ENCODE measurements at places on chromosomes 2 and 18. TPM values are rescaled to one million over a fixed set of nuclear protein-coding genes. Genes with fewer than 3 reads are reported as not detected.
A peak's percentile ranks its signal among the peaks of the same experiment; 100 is the strongest.

- no peaks in the 10 kb centered on the region for H3K27me3 ChIP-seq
Measured at GRCh38 chr18:12770469-12771219, 67.8 kb downstream of the PSMG2 start.

Gene GTF3C2
- total RNA-seq: 81.7 TPM

DNA sequence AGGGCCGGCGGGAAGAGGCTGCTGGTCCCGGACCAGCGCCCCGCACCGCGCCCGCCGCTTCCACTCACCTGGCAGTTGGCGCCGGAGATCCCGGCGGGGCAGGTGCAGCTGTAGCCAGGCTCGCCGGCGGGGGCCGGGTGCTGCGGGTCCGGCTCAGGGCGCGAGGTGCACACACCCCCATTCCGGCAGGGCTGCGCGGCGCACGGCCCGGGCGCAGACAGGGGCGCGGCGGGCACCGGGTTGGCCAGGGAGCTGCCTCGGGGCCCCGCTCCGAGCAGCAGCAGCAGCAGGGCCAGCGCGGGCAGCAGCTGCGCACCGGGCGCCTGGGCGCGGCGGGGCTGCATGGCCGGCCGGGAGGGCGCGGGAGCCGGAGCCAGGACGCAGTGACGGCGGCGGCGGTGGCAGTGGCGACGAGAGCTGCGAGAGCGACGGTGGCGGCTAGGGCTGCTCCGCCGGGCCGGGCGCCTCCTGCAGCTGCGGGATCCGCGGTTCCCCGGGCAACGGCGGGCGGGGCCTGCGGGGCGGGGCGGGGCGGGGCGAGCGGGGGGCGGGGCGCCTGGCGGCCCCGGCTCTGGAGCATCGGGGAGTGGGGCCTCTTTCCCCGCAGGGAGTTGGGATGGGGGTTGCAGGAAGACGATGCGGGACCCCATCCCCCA is at the start of gene DNER:
DNER (minus strand) TSS at position 476 of the 656 bp plus-strand sequence; CDS start at position 344, 132 bp downstream.
- no peak within 1 kb of the TSS for H3K27ac ChIP-seq
- peaks cover 8% of the 10 kb centered on the region for H3K4me1 ChIP-seq
- no peak for DNase-seq

Gene RNF152
- 0.13 TPM for total RNA-seq

DNA sequence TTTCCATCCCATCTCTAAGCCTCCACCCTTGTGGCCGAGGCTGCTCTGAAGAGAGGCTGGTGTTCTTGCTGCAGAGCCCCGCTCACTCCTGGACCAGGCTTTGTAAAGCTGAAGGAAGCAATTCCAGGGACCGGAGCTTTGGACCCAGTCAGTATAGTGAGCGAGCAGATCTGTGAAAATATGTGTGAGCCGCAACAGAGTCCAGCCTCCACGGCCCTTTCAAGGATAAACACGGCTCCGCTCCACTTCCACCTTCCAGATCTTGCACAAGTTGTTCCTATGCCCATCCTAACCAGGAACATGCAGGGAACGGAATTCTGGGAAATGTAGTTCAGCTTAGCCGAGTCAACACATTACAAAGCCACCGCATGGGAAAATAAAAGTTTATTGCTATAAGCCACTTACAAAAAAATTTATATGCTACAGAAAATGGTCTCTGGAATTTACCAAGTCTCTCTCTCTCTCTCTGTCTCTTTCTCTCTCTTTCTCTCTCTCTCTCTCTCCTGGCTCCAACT is 151.7 kb upstream of the ZNF521 start:
- no peaks in the 10 kb centered on the region for H3K36me3 ChIP-seq
- no peaks in the 10 kb centered on the region for H3K27me3 ChIP-seq
- no peak for DNase-seq
- no peaks in the 10 kb centered on the region for H3K4me1 ChIP-seq
- H3K27ac ChIP-seq: no peak overlapping the region

DNA sequence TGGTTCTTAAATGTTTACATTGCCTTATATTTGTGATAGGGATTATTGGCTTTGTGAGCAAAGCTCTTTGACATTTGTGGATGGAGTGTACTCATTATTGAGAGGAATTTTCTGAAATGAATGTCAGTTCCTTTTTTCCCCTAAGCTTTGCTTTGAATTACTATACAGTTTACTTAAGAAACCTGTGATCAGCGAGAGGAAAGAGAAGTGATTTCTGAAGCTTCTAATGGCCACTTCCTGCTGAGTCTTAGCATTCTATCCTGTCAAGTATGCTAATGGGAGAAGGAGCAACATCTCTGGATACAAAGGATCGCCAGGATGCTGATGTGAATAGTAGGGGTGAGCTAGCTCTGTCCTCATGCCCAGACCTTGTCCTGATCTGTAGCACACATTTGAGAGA is 47.8 kb upstream of the MGAT5 start:
- H3K4me1 ChIP-seq: peaks cover 34% of the 10 kb centered on the region
- DNase-seq: no peak
- H3K27me3 ChIP-seq: no peaks in the 10 kb centered on the region
- no peaks in the 10 kb centered on the region for H3K36me3 ChIP-seq
- no peak overlapping the region for H3K27ac ChIP-seq
- no peak overlapping the region for H3K4me3 ChIP-seq

DNA sequence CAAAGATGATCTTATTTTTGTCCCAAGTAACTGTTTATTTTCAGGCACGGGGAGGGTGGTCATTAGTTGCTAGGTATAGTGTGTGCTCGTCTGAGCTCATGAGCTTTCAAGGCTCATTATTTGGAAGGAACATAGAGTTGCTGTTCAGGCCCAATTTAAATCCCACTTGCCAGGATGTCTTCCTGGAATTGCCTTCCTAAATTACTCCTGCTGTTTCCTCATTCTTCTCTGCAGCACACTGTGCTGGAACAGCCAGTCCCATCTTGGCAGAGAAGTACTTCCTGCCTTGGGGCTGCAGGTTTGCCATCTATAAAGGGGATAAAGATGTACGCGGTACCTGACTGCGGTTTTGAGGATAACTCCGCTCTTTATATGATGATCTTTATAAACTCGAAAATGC is 37.3 kb downstream of the GREB1 start:
- H3K27ac ChIP-seq: no peak overlapping the region
- no peak for DNase-seq
- no peaks in the 10 kb centered on the region for H3K27me3 ChIP-seq
- no peaks in the 10 kb centered on the region for H3K4me1 ChIP-seq
- no peaks in the 10 kb centered on the region for H3K36me3 ChIP-seq
- H3K4me3 ChIP-seq: no peak overlapping the region

- H3K36me3 ChIP-seq: no peaks in the 10 kb centered on the region
- peak; percentile 58 for DNase-seq
- H3K27me3 ChIP-seq: no peaks in the 10 kb centered on the region
Measured at GRCh38 chr2:241803387-241804325, 5.3 kb upstream of the NEU4 start.

Gene RUFY4
- not detected for total RNA-seq

DNA sequence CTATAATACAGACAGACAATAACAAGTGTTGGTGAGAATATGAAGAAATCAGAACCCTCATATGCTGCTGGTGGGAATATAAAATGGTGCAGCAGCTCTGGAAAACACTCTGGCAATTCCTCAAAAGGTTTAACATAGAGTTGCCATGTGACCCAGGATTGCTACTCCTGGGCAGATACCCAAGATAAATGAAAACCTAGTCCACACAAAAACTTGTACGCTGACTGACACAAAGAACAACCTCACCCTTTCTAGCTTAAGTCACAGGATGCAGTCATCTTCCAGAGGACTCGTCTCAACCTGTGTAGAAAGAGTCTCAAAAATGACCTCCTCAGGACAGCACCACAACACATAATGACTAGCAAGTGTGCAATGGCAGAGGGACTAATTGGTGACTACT is 71.6 kb upstream of the ACAA2 start:
- no peak overlapping the region for H3K4me3 ChIP-seq
- no peaks in the 10 kb centered on the region for H3K27me3 ChIP-seq
- H3K4me1 ChIP-seq: no peaks in the 10 kb centered on the region
- no peak for DNase-seq

- H3K27me3 ChIP-seq: peaks cover 14% of the 10 kb centered on the region
- H3K4me1 ChIP-seq: no peaks in the 10 kb centered on the region
- H3K27ac ChIP-seq: no peak overlapping the region
- H3K4me3 ChIP-seq: no peak overlapping the region
- H3K36me3 ChIP-seq: no peaks in the 10 kb centered on the region
Measured at GRCh38 chr18:26655525-26656430, 107.4 kb upstream of the KCTD1 start.

GRCh38 chr2:10208736-10209135 is 86.2 kb downstream of the RRM2 start:
- H3K36me3 ChIP-seq: no peaks in the 10 kb centered on the region
- H3K27me3 ChIP-seq: no peaks in the 10 kb centered on the region
- no peak overlapping the region for H3K4me3 ChIP-seq
- no peaks in the 10 kb centered on the region for H3K4me1 ChIP-seq

Gene IL36G
- not detected for total RNA-seq

All from CD8-positive, alpha-beta memory T cell (primary cell).